CD4-positive, alpha-beta T cell treated with Interleukin-21 for 1 hour (primary cell): ENCODE measurements at places on chromosomes 13 and 19.

DNA sequence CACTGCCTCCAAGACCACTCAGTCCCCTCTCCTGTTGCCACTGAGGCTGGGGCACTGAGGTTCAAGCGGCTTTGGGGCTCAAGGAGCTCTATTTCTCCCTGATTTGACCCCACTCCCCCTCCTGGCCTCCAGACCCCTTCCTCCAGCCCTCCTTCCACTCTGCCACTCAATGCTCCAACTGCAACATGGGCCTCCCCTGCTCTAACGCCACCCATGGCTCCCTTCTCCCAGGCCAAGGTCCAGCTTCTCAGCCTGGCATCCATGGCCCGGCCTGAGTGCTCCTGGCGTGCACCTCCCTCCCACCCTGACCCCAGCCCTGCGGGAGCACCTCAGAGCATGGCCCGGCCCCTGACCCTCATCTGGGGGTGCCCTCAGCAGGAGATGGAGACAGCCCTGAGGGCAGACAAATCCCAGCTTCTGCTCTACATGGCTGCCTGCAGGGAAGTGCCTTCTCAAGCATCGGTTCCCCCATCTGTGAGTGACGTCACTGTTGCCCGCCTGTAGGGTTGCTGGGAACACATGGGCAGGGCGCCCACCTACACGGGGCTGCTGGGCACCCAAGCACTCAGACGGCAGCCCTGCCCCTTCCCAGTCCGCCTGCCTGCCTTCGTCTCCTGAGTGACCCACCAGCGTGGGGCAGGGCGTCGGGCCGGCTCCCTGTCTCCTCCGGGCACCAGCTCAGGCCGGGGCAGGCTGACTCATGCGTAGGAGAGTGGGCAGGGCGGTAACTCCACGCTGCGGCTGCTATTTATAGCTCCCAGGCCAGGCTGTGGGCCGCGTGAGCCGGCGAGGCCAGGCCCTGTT, 1.6 kb upstream of the DIRAS1 start:
- no peak for DNase-seq

DNA sequence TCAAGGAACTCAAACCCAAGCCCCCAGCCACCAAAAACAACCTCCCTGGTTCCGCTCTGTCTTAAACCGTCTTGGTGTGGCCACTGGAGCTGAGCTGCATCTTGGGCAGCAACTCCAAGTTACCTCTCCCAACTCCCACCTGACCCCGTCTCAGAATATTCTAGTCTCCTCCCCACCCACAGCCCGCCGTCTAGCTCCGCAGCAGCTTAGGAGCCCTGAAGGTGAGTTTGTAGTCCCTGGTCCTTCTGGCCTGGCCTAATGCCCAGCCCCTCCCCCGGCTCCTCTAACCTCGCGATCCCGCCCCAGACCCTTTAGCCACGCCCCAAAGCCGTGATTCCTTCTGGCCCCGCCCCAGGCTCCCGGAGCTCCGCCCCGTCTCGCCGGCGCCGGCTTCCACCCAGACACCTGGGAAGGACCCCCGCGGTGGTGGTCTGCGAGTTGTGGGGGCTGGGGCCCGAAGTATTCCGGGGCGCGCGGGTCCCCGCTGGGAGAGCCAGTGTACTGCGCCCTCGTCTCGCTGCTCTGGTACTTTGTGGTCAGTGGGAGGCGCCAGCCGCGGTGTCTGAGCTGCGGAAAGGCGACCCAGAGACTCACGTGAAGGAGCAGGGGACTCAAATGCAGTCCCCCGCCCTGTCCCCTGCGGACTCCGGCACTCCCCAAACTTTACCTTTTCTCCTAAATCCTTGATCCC, 2.5 kb upstream of the LHB start:
- peak; percentile 71 for DNase-seq

GRCh38 chr19:17160908-17161307, 54.2 kb upstream of the USE1 start:
- DNase-seq, result peak; percentile 22

DNA sequence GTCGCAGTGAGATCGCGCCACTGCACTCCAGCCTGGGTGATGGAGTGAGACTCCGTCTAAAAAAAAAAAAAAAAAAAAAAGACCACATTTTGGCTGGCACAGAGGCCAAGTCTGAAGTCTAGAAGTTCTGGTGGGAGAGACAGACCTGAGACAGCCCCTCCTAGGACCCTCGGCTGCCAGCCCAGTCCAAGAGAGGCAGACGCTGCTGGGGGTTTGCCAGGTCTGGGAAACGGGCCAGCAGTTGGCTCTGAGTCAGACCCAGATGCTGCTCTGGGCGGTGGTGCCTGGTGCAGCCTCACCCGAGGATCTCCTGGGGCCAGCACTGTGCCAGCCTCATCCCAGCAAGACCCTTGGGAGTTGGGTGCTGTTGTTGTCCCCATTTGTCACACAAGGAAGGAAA, 5.8 kb downstream of the FCHO1 start:
- no peak for DNase-seq

DNA sequence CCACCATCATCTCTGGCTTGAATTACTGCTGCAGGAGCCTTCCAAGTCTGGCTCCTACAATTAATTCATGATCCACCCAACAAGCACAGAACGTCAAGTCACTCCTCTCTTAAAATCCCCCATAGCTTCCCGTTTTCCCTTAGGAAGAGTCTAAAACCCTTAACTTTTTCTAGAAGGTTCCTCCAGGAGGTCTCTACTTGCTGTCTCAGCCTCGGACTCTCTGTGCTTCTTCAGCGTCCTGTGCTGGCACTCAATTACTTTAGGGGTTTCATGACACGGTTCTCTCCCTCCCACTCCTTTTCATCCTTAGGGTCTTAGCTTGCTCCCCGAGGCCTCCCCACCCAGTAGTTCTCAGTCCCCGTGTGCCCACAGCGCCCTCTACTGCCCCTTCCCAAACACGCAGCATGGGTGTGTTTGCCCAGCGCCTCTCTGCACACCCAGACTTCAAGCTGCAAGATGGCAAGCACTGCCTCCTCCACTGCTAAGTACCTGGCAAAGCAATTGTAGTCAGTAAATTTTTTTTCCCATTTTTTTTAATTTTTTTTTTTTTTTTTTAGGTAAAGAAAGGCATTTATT, 25.8 kb upstream of the MAP3K10 start:
- peak; percentile 69 for DNase-seq
